ENCODE measurements at places on chromosomes 2 and 18.

GRCh38 chr2:53715568-53715967, 52.0 kb upstream of the CHAC2 start:
- DNase-seq: no peak

GRCh38 chr2:34979148-34979547, 1376.4 kb upstream of the CRIM1 start:
- no peak for DNase-seq

GRCh38 chr18:62301322-62301721, 23.8 kb upstream of the TNFRSF11A start:
- no peak for DNase-seq

- no peak for DNase-seq
Observed at GRCh38 chr2:67412424-67412823, 15.3 kb downstream of the ETAA1 start.

GRCh38 chr2:19982268-19982667, 7.6 kb downstream of the WDR35 start:
- no peak for DNase-seq

DNA sequence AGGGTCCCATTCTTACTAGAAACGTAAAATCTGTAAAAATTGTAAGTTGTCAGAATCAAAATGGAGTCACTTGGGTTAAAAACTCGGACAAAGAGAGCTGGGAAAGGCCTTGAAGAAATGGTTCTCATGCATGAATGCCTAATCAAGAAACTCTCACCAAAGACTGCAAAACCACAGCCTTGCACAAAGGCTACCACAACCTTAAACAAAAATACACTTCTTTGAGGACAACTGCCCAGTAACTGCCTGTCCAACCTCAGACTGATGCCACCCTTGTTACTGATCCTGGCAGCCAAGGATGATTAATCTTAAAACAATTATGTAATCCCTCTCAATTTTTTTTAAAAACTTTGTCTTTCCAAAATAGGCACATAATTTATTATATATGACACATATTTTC, 299.3 kb downstream of the CCDC85A start:
- DNase-seq: no peak

GRCh38 chr18:35231052-35231451, 9.8 kb upstream of the ZNF397 start:
- peak; percentile 78 for DNase-seq

Measured in immature natural killer cell (primary cell).